ENCODE measurements at places on chromosomes 11 and 22.

- no peak for DNase-seq
These were observed 39.1 kb downstream of the PITPNB start for GRCh38 chr22:27879923-27880322.

- DNase-seq, result no peak
These were observed 9.9 kb downstream of the STK33 start for GRCh38 chr11:8584082-8584481.

DNA sequence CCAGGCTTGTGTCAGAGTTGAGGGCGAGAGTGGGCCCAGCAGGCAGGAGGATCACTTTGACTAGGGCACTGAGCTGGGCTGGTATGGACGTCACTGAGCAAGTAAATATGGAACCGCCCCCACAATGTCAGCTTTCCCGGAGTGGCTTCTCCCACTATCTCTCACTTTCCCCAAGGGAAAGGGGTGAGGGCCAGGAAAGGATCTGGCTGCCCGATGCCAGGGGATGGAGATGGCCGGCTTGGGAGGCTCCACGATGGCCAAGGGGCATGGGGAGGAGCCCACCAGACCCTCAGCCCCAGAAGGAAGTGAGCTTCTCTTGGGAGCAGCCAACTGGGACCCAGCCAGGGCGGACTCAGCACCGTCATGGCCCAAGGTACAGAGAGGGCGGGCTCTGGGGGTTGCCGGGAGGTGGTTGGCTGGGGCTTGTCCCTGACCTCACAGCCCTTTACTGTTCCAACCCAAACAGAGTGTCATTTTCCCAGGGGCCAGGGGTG is 8.7 kb downstream of the PRDM11 start:
- no peak for DNase-seq

GRCh38 chr22:22156716-22157347 is 87.8 kb upstream of the VPREB1 start:
- no peak for DNase-seq

- DNase-seq, result no peak
These were observed 2.3 kb downstream of the RBX1 start for GRCh38 chr22:40953471-40953870.

GRCh38 chr22:27626675-27627443 is 174.7 kb downstream of the MN1 start:
- no peak for DNase-seq

- no peak for DNase-seq
These were observed 9.0 kb upstream of the BID start for GRCh38 chr22:17783312-17783711.

DNA sequence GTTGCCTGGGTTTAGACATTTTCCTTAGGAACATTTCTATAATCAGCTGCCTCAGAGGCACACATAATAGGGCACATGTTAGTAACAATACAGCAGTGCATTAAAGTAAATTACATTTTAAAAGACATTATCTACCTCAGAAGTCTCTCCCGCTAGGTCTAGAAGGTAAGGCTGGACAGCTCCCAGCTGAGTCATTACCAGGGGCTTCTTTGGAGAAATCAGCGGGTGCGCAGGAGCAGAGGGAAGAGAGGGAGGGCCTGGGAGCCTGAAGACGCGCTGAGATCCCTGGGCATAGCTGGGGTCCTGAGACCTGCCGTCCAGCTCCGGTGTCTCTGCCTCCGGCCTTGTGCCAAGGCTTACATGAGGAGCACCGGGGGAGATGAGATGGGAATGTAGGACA is 67.7 kb downstream of the TMPRSS5 start:
- no peak for DNase-seq

DNA sequence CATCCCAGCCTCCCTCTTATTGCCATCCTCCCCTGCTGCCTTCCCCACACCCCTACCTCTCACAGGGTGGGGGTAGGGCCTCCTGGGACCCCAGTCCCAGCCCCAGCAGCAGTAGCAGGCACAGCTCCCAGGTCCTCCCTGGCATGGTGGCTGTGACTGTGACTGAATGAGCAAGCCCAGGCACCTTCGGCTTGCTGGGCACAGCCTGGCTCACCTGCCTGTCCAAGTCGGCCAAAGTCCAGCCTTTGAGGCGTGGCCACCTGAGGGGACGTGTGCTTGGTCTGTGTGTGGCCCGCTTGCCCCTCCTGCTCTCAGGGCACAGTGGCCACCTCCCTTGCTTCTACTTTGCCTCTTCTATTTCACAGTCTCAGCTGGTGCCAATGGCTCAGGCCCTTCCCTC is at the start of gene TREH:
TSS of gene TREH (minus strand) at position 168 of the 400 bp plus-strand sequence. CDS start at position 145, 23 bp downstream.
- DNase-seq, result no peak

GRCh38 chr11:117934526-117935307 is 5.5 kb upstream of the TMPRSS13 start:
- DNase-seq, result no peak

DNA sequence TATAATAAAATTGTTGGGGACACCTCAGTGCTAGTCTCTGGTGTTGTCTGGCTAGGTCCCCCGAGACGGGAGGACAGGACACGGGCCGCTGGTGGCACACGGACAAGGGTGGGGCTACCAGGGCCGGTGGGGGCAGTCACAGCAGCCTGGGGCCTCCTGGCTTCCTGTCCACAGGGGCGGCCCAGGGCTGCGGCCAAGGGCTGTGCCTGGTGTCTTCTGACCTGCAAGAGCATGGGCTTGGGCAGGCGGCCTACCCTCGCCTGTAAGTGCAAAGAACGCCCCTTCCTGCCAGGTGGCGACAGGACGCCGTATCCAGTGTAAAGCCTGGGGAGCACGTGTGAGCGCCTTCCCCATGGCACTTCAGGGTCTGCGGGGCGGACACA is 3.6 kb downstream of the LRFN4 start:
- no peak for DNase-seq

DNA sequence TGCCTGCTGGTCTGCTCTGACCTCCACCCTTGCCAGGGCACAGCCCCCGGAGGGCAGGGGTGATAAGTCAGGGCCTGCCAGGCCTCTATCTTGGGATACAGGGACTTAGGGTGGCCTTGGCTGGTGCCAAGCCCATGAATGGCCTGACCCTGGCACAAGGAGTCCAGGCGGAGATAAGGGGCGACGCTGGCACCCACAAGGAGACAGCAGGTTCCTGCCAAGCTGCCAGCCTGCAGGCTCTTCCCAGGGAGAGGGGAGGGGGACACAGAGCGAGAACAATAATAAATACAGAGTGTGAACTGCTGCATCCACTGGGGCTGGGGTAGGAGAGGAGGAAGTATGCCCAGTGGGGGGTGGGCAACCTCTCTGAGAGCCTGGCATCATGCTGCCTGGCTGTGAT is 978 bp downstream of the CSDC2 start:
- DNase-seq, result no peak

DNA sequence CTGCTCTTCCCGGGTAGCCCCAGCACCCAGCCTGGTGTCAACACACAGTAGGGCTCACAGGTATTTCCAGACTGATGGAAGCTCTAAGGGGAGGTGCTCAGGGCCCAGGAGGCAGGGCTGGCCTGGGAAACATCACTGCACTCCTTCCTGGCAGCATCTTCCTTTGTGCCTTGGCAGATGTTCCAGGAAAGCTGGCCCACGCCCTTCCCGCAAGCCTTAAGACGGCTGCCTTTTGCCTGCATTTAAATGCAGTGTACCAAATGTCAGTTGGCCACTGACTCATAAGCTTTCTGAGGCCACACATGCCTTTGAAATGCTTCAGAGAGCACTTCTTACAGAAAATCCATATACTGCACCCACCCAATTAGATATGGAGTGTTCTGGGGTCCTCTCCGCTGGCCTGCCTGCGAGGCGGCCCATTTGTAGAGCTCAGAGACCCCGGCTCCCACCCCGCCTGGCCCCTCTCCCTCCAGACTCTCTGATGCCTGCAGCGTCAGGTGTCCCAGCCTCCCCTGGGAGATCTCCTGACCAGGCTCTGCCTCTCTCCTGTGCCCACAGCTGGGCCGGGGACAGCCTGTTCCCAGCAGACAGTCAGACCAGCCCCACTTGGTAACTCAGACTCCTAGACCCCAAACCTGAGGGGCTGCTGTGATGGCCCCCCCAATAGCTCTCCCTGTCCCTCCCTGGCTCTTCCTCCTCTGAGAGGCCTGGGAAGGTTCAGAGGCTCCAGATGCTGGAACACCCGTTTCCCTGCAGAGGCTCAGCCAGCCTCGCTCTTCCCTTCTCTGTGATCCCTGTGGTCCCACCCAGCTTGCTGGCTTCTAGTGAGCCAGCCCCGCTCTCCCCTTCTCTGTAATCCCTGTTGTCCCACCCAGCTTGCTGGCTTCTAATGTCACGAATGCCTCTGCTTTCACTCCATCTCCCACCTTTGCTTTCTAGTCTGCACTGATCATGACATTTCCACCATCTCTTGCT is 47.6 kb upstream of the THY1 start:
- no peak for DNase-seq

GRCh38 chr11:84165139-84165538 is 879.0 kb upstream of the CCDC90B start:
- no peak for DNase-seq

DNA sequence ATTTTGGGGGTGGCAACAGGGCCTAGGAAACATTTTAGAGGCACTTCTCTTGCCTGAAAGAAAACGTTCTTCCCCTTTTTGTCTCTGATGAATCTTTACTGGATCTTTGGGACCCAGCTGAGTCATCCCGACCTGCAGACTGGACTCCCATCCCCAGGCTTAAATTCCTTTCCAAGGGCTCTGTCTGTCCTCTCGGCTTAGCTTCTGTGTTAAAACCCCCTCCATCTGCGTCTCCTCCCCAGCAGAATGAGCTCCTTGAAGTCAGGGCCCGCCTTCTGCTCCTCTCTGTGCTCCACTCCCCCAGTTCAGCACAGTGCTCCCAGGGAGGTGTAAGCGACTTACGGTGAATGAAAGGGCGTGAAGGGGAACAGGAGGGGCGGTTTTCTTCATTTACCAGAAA is 895 bp upstream of the DAGLA start:
- DNase-seq, result no peak

- DNase-seq, result no peak
These were observed 25.7 kb downstream of the USP28 start for GRCh38 chr11:113849713-113850112.

DNA sequence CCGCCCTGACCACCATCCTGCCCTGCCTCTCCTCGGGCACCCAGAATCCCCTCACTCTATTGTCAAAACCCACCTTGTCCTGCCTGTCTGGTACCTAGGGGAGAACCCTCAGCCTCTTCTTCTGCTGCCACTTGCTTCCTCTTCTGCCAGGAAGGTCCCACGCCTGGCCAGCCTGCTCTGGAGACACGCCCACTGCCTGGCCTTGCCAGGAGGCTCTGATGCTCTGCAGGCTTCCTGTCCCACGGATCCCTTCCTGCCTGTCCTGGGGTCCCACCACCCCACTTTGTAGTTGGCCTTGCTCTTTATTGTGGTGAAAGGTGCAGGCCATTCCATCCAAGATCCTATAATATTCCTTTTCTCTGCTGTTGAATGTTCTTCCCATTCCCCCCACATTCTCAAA is 63.4 kb downstream of the BMAL1 start:
- no peak for DNase-seq

- DNase-seq, result no peak
These were observed 79.1 kb upstream of the LMO2 start for GRCh38 chr11:33970984-33971466.

- no peak for DNase-seq
These were observed 11.7 kb downstream of the EIF3L start for GRCh38 chr22:37860796-37861421.

- DNase-seq, result no peak
These were observed 54.9 kb upstream of the PRR5 start for GRCh38 chr22:44647141-44647540.

GRCh38 chr22:45478108-45478771 is 24.4 kb upstream of the FBLN1 start:
- DNase-seq, result no peak

DNA sequence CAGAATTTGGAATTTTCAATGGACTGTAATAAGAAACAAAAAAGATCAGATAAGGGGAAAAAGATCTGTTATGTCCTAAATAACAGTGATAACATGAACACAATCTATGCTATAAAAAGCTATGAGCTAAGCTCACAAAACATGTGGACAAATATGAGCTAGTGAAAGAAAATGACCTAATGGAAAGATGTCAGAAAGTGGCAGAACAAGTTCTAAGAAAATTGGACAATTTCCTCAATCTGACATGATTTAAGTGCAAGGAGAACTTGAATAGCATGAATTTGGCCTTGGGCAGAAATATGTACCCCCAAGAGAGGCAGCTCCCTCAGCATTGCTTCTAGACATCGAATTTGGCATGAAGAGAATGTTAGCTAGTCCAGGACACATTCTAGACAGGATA is 212.0 kb upstream of the PGR start:
- no peak for DNase-seq

DNA sequence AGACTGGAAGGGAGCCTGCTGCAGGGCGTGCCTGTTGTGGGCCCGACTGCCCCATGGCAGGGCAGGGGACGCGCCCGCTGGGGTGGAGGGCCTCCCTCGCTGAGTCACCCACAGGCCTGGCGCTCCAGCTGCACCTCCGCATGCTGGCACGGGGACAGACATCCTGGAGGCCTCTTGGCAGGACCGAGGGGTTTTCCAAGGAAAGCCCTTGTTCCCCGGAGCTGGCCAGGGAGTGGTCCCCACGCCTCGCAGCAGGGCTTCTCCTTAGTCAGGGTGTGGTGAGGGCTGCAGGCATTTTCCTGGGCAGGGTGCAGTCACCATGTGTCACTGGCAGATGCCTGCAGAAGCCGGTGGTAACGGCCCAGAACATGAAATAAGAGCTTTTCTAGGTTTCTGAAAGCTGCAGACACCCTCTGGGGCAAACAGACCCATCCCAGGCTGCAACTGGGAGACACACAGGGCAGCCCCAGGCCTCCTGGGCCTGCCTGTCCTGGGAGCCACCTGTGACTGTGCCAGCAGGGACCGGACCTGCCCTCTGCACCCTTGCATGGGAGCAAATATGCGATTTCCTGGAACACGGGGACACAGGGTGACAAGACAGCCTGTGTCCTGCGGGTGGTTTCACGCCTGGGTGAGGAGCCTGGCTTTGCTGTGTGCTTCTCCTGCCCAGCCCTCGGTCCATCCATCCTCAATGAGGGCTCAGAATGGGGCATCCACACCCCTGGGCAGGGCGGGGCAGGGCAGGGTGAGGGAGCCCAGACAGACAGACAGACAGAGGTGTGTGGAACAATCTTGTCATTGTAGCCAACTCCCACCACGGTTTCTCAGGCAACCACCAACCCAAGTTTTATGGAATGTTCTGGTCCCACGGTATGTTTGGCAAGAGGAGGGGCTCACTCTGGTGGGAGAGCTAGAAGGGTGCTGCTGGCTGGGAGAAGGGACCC is 43.2 kb upstream of the FADD start:
- DNase-seq, result no peak

DNA sequence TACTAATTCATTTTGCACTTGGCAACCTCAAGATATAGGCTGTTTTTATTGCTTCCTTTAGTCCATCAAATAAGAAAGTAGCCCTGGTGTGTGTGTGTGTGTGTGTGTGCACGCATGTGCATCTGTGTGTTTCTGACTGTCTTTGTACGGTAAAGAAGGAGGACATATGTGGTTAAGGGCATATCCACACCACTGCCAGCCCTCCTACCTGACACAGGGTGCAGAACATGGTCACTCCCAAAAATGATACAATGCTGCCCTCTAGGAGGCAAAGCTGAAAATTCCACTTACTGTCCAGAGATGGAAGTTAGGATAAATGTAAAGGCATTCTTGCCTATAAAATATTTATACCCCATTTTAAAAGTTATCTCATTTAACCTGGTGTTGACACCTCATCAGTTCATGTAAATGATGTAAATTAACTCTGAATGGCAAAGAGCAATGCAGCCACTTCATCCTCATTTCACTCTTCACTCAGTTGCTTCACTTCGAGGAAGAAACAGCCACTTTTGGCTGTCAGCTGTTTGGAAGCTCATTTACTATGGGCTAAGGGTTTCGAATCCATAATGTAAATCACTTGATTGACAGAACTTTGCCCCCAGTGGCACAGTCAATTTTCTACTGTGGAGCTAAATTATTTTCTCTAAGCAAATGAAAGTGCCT is 83.1 kb upstream of the MTNR1B start:
- DNase-seq, result no peak

Measured in stimulated activated CD8-positive, alpha-beta memory T cell treated with anti-CD3 and anti-CD28 coated beads, Interleukin-15, amount 100 ng/mL, for 4 hours (primary cell).